Fibroblast of upper back skin (primary cell): ENCODE measurements at places on chromosomes 11 and 22.

GRCh38 chr11:65213322-65214211 is 31.8 kb downstream of the CAPN1 start:
- peak; percentile 7 for DNase-seq

DNA sequence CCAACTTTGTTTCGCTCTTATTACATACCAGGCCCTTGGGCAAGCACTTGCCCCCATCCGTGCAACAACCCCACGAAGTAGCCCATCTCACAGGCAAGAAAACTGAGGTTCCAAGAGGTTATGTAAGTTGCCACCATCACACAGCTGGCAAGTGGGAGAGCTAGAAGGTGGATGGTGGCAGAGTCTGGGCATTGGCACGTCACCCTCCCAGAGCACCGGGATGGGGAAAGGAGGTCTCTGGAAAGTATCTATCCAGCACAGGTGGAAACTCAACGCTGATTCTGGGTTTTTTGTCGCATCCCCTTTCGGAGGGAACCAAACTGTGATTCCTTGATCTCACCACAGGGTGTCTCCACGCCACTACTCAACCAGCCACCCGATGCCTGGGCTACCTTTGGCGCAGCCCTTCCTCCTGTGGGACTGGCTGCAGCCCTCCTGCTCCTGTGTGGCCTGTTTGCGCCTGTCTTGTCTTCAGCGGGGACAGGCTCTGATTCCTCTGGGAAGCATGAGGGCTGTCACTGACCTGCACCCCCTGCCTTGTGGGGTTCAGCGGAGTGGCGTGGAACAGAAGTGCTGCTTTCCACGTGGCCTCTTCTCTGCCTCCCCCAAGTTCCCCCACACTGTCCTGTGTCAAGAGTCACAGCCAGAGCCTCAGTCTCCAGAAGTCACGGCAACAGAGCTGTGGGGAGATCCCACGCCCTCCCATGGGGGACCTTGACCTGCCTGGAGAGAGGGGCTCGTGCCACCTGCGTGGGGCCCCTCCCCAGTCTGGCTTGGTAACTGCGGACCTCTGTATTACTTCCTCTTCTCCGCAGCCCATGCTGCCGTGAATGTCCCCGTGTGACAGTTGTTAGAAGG is 34.4 kb upstream of the TRIM29 start:
- DNase-seq = peak; percentile 64

GRCh38 chr22:36822581-36822980 is 5.7 kb upstream of the PVALB start:
- DNase-seq = no peak

DNA sequence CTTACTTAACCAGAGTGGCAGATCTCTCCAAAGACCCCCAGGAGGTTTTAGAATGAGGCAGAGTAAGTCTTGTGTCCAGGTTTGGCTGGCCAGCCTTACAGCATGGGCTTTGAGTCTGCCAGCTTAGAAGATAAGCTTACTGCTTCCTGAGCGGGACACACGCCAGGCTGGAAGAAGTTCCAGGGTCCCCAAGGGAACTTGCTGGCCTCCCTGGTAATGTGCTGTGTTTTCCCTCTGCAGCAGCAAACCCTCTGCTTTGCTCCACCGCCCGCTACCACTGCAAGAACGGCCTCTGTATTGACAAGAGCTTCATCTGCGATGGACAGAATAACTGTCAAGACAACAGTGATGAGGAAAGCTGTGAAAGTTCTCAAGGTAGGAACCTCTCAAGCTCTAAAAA is 154.2 kb downstream of the LDLRAD3 start:
- no peak for DNase-seq
